ENCODE measurements at places on chromosomes 6 and 20. TPM values are rescaled to one million over a fixed set of nuclear protein-coding genes. Genes with fewer than 3 reads are reported as not detected.

DNA sequence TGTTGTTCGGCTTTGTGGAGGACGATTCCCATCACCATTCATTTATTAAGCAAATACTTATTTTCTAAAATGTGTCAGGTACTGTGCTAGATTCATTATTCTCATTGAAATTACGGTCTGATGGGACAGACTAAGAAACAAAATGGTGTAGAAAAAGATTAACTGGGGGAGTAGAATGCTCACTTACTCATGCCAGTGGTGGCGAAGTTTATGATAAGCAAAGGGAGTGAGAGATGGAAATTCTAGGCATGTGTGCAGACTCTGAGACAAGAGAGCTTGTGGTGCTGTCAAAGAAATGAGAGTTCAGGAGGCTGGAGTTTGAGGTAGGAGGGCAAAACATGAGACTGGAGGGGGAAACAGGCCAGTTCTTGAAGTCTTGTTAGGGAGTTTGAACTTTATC is 896 bp downstream of the RPP21 start:
- DNase-seq, result no peak

GRCh38 chr6:141195251-141195832 is 937.4 kb upstream of the GJE1 start:
- DNase-seq, result no peak

- DNase-seq, result no peak
Observed at GRCh38 chr6:98203170-98203806, 631.1 kb upstream of the POU3F2 start.

The KHDRBS2 gene
- total RNA-seq, result 66.8 TPM

The GFOD1 gene
- total RNA-seq, result 38.2 TPM
